Hematopoietic multipotent progenitor cell treated with erythropoietin and hydrocortisone succinate and interleukin-3 and kit ligand, for 8 days (in vitro differentiated cells): ENCODE measurements at places on chromosomes 6 and 20.
A peak's percentile ranks its signal among the peaks of the same experiment; 100 is the strongest.

DNA sequence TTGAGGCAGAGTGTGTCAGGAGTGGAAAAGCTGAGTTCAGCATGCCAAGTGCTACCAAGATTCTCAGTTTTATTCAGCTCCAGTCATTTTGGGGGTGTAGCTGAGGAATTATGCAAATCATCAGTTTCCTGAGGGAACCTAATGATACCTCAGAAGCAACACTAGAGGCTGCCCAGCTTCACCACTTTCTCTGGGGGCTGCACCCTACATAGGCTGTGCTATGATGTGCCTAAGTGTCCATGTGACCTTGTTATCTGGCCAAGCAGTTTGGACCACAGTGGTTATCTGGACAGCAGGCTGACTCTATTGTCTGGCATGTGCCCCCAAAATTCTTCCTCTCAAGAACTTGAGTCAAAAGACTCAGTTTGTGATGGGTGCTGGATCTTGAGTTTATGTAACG, 374.6 kb upstream of the SYNCRIP start:
- no peak for DNase-seq

GRCh38 chr6:75424618-75425548, 68.7 kb downstream of the FILIP1 start:
- DNase-seq = no peak

DNA sequence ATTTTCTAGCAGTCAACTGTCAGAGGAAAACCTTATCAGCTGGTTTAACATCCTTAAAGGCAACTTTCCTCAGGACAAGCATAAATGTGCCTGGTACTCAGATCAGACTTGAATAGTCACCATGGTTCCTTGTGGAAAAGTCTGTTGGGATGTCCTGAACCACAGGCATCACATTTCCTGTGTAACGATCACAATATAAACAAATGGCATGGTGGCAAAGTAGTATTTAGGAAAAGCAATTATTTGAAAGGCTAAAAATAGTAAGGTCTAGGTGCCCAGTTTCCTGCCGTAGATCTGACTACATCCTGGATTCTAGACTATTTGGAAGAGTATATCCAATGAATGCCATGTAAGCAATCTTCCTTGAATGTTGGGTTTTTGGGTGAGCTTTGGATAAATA, 271.9 kb upstream of the AGPAT4 start:
- no peak for DNase-seq

GRCh38 chr20:11197851-11198250, 524.1 kb upstream of the JAG1 start:
- no peak for DNase-seq

GRCh38 chr6:35719830-35720733, 16.8 kb upstream of the ARMC12 start:
- DNase-seq = peak; percentile 58

DNA sequence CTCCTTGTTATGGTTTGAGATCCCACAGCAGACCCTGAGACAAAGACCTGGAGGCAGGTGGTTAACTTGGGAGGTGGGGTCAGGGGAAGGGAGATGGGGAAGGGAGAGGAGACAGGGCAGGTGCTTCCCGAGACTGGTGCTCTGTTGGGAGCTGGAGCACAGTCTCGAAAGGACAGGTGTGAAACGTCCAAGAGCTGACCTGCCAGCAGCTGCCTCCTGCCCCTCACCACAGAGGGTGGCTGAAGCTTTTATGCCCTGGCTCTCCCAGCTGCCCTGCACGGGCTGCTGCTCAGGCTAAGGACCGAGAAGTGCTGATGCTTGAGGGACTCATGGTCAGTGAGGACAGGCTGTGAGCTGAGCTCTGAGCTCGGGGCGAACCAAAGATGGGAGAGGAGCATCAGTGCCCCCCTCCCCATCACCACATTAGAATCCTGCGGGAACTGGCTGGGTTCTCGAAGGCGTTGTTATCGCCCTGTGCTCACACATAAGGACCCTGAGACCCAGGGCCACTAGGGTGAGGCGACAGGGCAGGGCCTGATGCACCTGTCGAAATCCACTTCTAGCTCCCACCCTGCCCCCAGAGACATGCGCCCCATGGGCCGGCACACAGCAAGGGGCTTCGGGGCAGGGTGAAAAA, 25.3 kb upstream of the CD93 start:
- no peak for DNase-seq

DNA sequence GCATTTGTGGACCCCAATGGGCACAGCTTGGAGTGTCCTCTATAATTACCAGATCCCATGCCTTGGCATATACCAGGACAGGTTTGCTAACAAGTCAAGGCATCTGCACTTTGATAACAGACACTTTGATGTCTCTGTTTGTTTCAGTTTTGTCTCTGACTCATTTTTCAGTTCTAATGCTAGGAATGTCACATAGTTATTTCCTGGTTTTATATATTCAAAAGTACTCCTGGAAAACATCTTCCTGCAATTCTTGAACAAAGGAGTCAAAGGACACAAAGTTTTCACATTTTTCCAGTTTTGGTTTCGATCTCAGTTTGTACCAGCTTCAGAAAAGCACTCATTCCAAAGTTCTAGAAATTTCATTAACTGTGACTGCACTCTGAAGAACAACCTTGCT, 188.1 kb downstream of the FOXC1 start:
- DNase-seq = no peak

DNA sequence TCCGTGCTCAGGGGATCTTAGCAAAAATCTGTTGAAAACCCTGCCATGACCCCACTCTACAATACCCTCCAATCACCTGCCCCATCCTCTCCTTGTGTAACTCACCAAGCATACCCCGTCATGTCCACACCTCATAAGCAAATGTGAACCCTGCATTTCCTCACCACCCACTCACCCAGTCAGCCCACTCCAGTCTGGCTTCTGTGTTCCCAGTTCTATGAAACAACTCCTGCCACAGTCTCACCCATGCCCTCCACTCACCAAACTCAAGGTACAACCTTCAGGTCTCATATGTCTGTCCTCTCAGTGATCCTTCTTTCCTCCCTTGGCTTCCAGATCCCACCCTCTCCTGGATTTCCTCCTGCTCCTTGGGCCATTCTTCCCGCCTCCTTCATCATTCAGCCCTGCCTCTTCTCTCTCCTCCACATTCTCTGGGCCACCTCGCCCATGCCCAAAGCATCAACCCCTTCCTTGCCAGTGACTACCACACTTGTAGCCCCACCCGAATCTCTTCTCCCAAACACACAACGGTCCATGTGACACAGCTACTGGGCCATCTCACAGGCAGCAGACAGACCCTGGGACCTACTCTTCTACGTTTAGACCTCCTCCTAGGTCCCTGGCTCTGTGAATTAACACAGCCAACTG, 8.8 kb downstream of the DDRGK1 start:
- DNase-seq = no peak

DNA sequence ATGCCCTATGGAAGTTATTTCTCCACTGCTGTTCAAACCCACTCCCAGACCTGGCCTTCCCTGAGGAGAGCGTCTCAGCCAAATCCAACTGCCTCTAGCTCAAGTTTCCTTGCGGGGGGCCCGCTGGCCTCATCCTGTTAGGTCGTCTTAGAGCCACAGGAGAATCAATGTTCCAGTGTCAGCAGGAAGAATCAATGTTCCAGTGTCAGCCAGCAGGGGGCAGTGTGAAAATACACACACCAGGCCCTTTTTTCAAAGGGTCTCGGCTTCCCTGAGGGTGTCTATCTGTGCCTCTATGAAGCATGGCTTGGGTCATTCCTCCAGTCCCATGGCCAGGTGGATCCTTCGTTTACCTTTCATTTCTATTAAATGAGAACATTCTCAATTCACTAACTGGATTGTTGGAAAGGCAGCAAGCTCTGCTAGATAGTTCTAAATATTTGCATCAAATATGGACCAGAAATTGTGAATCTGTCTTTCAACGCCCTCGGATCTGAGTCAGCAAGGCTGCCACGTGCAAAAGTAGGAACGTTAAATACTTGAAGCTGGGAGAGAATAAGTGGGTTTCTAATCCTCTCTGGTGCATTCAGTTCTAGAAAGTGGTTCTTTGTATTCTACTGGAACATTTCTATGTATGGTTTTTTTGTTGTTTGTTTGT, 19.2 kb downstream of the PRND start:
- DNase-seq = peak; percentile 48

GRCh38 chr6:27873021-27873940, 38.9 kb downstream of the OR2B2 start:
- DNase-seq = peak; percentile 95

GRCh38 chr6:135750081-135750480, 101.4 kb upstream of the PDE7B start:
- no peak for DNase-seq

- peak; percentile 33 for DNase-seq
Observed at GRCh38 chr6:33313105-33313708, 671 bp downstream of the TAPBP start.

DNA sequence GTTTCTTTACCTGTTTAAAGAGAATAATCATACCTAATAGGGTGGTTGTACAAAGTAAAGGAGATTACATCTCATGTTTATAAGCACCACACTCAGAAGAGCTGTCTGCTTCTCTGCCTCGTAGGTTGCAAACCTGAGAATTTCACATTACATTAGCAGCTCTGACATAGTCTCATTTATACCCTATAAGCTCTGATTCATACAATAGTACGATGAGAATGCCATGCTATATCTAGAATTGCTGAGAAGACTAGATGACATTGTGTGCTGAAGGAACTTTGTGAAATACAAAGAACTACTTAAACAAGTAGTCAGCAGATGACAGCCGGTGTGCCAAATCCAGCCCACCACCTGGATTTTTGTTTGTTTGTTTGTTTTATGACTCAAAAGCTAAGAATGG, 121.2 kb downstream of the ADAT2 start:
- no peak for DNase-seq

DNA sequence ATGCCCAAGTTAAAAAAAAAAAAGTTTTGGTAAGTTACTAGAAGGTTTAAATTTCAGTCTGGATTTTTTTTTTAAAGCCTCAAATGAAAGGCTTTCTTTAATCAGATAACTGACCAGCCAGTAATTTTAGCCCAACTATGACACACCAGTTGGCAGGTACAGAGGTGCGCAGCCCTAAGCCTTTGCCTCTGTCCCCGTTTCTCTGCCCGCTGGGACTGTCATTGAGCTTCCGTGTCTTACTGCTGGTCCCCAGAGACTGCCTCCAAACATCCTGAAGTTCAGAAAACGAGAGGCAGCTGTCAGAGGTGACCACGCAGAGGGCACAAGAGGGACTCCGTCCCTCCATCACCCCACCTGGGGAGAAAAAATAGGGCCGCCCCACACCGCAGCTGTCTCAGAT, 118.2 kb downstream of the RPS12 start:
- no peak for DNase-seq

GRCh38 chr6:64955435-64955848, 751.6 kb downstream of the EYS start:
- DNase-seq = peak; percentile 1

GRCh38 chr6:20313051-20313450, 88.6 kb upstream of the E2F3 start:
- DNase-seq = no peak

- DNase-seq = no peak
Observed at GRCh38 chr6:108452711-108453195, 108.0 kb upstream of the FOXO3 start.

DNA sequence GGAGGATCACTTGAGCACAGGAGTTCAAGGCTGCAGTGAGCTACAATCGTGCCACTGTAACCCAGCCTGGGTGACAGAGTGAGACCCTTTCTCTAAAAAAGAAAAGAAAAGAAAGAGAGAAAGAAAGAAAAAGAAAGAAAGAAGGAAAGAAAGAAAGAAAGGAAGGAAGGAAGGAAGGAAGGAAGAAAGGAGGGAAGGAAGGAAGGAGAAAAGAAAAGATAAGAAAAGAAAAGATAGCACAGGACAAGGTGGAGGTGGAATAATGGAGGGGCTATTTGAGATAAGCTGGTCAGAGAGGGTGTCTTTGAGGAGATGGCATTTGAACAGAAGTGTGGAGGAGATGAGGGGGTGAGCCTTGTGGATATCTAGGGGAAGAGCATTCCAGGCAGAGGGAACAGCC, 2.7 kb upstream of the PDRG1 start:
- DNase-seq = no peak

GRCh38 chr6:168888786-168889345, 364.8 kb downstream of the THBS2 start:
- DNase-seq = no peak

DNA sequence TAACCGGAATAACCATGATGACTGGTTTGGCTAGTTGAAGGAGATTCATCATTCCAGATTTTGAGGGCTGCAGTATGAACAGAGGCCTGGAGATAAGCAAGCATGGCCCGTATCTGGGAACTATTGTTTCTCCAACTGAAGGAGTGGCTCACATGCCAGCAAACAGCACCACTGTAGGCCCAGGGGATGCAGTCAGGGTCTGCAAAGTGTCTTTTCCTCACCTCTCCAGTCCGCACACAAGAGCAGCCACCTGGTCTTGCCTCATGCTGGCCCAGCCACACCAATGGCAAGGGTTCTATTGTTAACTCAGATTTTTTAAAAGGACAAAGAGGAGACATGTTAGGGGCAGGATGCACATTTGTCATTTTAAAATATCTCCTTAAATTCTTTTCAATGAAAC, 55.1 kb downstream of the KIZ start:
- no peak for DNase-seq

DNA sequence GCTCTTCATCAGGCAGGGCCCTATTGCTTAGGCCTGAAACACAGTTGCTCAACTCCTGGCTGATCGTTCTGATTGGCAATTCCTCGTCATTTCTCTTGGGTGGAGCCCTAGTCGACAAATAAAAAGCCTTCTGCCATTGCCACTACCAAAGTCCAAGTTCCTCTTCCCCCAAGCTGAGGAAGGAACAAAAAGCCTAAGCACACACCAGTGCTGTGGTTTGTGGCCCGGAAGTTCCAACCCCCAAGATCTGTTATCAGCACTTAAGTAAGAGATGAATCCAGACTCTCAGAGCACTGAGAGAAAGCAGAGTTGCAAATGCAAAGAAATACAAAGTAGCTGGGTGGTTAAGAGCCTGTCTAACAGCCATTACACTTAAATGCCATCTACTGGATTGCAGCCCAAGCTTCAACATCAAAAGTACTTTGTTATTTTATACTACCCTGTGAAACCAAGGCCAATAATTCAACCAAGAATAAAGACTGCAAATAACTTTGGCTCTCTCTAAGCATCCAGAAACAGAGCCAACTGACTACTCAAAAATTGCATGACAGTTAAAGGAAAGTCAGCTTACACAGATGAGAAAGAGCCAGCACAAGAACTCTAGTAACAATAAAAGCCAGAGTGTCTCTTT, 1024.0 kb downstream of the GRIK2 start:
- peak; percentile 13 for DNase-seq

DNA sequence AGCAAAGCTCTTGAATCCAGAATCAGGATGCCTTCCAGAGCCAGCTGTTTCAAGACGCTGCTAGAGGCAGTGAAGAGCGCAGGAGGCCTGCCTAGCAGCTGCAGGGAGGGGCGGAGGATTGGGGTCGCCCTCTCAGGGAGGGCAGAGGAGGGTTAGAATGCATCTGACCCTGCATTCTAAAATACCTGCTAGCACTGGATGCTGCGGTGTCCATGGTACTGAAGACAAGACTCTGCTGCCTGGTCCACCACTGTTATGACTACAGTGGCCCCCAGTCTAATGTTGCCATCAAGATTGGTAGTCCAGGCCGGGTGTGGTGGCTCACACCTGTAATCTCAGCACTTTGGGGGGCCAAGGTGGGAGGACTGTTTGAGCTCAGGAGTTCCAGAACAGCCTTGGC, 193.7 kb upstream of the PROKR2 start:
- no peak for DNase-seq
